Right atrium auricular region (tissue), 2 donors: ENCODE measurements at places on chromosomes 3 and 15. TPM values are rescaled to one million over a fixed set of nuclear protein-coding genes. Genes with fewer than 3 reads are reported as not detected.

DNA sequence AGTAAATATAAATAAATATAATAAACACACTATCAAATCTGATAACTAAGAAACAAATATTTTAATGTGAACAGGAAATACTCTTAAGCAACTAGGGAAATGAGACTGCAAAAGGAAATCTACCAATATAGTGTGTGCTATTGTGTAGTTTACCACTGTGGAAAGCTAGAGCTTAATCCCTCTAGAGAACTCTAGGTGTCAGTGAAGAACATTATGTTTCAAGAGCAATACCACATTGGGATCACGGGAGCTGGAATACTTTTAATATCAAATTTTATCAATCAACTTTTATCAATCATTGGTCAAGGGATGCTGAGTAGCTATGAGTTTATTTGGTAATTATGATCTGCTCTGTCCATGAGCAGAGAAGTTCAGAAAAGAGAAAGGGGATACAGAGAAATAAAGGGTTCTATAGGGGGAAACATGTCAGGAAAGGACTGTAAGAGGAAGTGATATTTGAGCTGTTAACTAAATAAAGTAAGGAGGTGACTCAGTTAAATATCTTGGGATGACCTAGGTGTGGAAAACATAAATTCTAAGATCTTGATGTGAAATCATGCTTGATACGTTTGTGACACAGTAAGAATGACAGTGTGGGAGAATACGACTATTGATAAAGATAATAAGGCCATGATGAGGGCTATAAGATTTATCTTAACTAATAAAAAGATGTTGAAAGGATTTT is 762.2 kb upstream of the ALCAM start:
- no peaks in the 10 kb centered on the region for H3K27me3 ChIP-seq
- no peaks in the 10 kb centered on the region for H3K4me1 ChIP-seq
- H3K36me3 ChIP-seq: no peaks in the 10 kb centered on the region
- no peak overlapping the region for H3K27ac ChIP-seq
- no peak for DNase-seq

- no peak overlapping the region for H3K4me3 ChIP-seq
- peaks cover 4% of the 10 kb centered on the region for H3K36me3 ChIP-seq
- H3K27me3 ChIP-seq: no peaks in the 10 kb centered on the region
- H3K27ac ChIP-seq: no peak overlapping the region
- H3K4me1 ChIP-seq: peaks cover 33% of the 10 kb centered on the region
Observed at GRCh38 chr3:132553826-132554225, 43.2 kb upstream of the ACKR4 start.

- no peak overlapping the region for H3K27ac ChIP-seq
- H3K27me3 ChIP-seq: no peaks in the 10 kb centered on the region
- no peaks in the 10 kb centered on the region for H3K36me3 ChIP-seq
- DNase-seq: no peak
- H3K4me3 ChIP-seq: no peak overlapping the region
Observed at GRCh38 chr3:139095803-139096466, 51.2 kb upstream of the PRR23C start.

DNA sequence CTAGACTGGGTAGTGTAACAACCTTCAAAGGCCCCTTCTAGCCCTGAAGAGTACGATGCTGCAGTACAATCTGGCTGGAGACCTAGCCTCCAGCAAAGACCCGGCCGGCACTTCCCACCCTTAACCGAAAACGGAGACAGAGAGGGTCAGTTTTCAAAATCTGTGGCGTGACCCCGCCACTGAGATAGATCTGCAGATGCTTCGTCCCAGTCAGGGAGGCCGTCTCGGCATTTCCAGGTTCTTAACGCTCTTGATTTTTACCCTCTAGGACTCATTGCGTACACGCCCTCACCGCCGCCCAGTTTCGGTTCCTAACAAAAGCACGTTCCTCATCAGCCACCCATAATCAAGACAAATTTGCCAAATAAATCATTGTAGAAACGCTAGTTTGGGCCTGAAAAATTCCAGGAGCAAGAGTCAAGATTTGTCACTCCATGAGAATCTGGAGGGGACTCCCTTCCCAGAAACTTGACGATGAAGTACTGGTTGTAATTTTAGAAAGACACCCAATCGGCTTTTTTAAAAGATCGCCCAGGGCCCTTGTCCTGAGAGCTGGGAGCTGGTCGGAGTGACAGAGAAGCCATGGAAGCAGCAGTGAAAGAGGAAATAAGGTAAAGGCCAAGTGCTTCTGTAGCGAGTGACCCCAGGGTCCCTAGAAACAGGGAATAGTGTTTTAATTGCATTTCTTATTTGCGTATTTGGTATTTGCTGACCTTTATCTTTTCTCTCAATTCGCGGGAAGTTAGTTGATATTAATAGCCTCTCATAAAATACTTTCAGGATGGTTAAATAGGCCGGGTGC is 868 bp upstream of the TMEM87A start:
- H3K4me1 ChIP-seq: no peaks in the 10 kb centered on the region
- no peaks in the 10 kb centered on the region for H3K27me3 ChIP-seq
- peak; percentile 80 for DNase-seq
- H3K27ac ChIP-seq: peak overlapping the region; percentile 99

DNA sequence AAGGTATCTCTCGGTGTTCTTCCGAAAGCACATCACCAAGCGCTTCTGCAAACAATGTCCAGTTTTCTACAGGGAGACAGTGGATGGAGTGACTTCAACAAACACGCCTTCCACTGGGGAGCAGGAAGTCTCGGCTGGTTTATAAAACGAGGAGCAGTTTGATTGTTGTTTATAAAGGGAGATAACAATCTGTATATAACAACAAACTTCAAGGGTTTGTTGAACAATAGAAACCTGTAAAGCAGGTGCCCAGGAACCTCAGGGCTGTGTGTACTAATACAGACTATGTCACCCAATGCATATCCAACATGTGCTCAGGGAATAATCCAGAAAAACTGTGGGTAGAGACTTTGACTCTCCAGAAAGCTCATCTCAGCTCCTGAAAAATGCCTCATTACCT is 4.6 kb downstream of the CCR2 start:
- H3K36me3 ChIP-seq: no peaks in the 10 kb centered on the region
- no peak for DNase-seq
- no peaks in the 10 kb centered on the region for H3K4me1 ChIP-seq

GRCh38 chr15:55327387-55327786 is 8.4 kb downstream of the PIGB start:
- no peak overlapping the region for H3K4me3 ChIP-seq
- no peaks in the 10 kb centered on the region for H3K27me3 ChIP-seq
- no peak for DNase-seq
- H3K4me1 ChIP-seq: no peaks in the 10 kb centered on the region

GRCh38 chr3:74883690-74884089 is 269.2 kb upstream of the CNTN3 start:
- H3K4me3 ChIP-seq: no peak overlapping the region
- no peaks in the 10 kb centered on the region for H3K36me3 ChIP-seq
- DNase-seq: no peak

- no peaks in the 10 kb centered on the region for H3K36me3 ChIP-seq
- no peak for DNase-seq
- no peaks in the 10 kb centered on the region for H3K4me1 ChIP-seq
- no peaks in the 10 kb centered on the region for H3K27me3 ChIP-seq
Observed at GRCh38 chr3:68060191-68060590, 405.8 kb upstream of the SUCLG2 start.

- no peak overlapping the region for H3K4me3 ChIP-seq
- no peaks in the 10 kb centered on the region for H3K4me1 ChIP-seq
- no peaks in the 10 kb centered on the region for H3K27me3 ChIP-seq
Observed at GRCh38 chr3:126216416-126216815, 36.0 kb upstream of the ALDH1L1 start.

DNA sequence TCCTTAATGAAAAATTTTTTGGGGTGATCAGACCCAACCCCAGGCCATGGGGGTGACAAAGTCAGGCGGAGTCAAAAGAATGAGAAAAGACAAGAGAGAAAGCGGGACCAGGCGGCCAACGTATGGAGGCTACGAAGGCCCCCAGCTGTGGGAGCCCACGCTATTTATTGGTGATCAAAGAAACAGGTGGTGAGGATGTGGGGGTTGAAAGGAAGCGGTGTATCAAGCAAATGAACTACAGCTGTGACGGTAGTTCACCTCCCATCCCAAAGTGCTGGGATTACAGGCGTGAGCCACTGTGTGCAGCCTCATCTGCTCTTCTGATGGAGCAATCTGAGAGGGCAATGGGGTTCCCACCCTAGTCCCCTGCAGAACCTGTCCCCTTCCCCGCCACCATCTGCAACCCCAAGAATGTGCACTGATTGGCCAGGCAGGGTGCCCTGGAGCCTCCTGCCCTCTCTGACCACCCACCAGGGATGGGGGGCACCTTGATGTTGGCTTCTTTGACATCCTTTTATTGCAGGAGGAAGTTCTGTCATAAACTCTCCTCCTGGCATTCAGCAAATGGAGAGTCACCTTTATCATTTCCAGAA is 1.1 kb upstream of the CHRNA3 start:
- no peaks in the 10 kb centered on the region for H3K4me1 ChIP-seq
- no peaks in the 10 kb centered on the region for H3K36me3 ChIP-seq
- H3K27ac ChIP-seq: no peak overlapping the region
- no peak overlapping the region for H3K4me3 ChIP-seq

DNA sequence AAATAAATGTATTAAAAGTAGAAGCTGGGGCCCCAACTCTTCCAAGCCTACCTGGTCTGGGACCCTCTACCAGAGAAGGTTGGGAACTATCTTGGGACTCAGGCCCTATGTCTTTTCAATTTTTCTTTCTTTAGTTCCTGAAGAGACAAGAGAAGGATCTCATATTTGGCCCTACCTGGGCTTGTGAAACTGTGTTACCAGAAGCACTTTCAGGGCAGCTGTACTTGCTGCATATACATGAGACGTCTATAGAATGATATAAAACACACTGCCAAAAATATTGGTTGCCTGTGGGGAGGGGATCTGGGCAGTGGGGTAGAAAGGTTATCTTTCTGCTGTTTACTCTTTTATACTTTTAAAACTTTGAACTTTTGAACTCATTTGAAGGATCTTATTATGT is 604 bp upstream of the EPB42 start:
- no peaks in the 10 kb centered on the region for H3K27me3 ChIP-seq
- DNase-seq: no peak
- H3K4me1 ChIP-seq: no peaks in the 10 kb centered on the region
- no peaks in the 10 kb centered on the region for H3K36me3 ChIP-seq
- H3K4me3 ChIP-seq: no peak overlapping the region

DNA sequence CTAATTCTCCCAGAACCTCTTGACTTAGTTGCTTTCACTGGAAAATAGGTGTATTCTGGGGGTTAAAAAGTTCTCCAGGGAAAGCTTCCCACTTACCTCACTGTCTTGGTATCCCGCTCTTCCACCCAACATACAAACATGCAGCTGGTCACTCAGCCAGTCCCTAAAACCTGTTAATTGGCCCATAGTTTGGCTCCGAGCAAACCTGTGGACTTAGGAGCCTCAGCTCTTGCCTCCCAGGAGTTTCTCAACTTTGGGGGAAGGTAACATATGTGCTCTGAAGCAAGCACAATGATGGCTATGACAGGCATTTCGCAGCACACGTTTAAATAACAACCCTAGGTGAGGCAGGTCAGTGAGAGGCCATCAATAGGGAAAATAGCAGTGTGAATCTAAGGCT is 25.8 kb upstream of the LRRFIP2 start:
- no peak for DNase-seq
- no peaks in the 10 kb centered on the region for H3K27me3 ChIP-seq
- H3K4me3 ChIP-seq: no peak overlapping the region
- H3K27ac ChIP-seq: no peak overlapping the region
- peaks cover 23% of the 10 kb centered on the region for H3K4me1 ChIP-seq
- H3K36me3 ChIP-seq: no peaks in the 10 kb centered on the region

GRCh38 chr15:74835312-74835823 is 7.6 kb downstream of the ULK3 start:
- no peak overlapping the region for H3K4me3 ChIP-seq
- H3K4me1 ChIP-seq: peaks cover 20% of the 10 kb centered on the region
- peak overlapping the region; percentile 1 for H3K27ac ChIP-seq
- DNase-seq: peak; percentile 69
- no peaks in the 10 kb centered on the region for H3K27me3 ChIP-seq
- H3K36me3 ChIP-seq: peaks cover 14% of the 10 kb centered on the region

- no peaks in the 10 kb centered on the region for H3K4me1 ChIP-seq
- no peaks in the 10 kb centered on the region for H3K27me3 ChIP-seq
- no peaks in the 10 kb centered on the region for H3K36me3 ChIP-seq
- H3K27ac ChIP-seq: no peak overlapping the region
- no peak for DNase-seq
- H3K4me3 ChIP-seq: peak overlapping the region; percentile 70
Observed at GRCh38 chr3:121836064-121836463, 1.1 kb downstream of the EAF2 start.

- H3K4me1 ChIP-seq: peaks cover 68% of the 10 kb centered on the region
- H3K27me3 ChIP-seq: no peaks in the 10 kb centered on the region
- DNase-seq: no peak
- H3K4me3 ChIP-seq: no peak overlapping the region
Observed at GRCh38 chr15:75656331-75656730, 8.6 kb downstream of the SNX33 start.

GRCh38 chr15:72591361-72591760 is 63.1 kb upstream of the GOLGA6B start:
- no peak overlapping the region for H3K4me3 ChIP-seq
- no peak for DNase-seq
- H3K27me3 ChIP-seq: no peaks in the 10 kb centered on the region
- H3K27ac ChIP-seq: no peak overlapping the region

DNA sequence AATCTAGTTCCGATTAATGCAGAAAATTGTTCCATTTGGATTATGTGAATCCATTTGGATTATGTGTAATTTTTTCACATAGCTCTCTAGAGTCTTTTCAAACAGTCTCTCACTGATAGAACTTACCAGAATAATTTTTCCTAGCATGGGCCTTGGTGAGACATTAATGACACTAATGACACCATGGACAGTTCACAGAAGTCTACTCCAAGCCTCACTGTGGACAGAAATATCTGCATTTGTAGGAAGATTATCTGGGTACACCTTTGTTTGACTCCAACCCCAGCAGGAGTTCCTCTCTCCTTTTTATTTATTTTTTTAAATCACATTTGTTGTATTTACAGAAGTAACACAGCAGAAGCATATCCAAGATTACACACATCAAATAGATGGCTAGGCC is 27.9 kb downstream of the AADACL2 start:
- H3K27me3 ChIP-seq: no peaks in the 10 kb centered on the region
- H3K27ac ChIP-seq: no peak overlapping the region
- no peak overlapping the region for H3K4me3 ChIP-seq
- no peak for DNase-seq
- H3K4me1 ChIP-seq: no peaks in the 10 kb centered on the region

- no peak overlapping the region for H3K4me3 ChIP-seq
- H3K36me3 ChIP-seq: no peaks in the 10 kb centered on the region
- H3K27ac ChIP-seq: no peak overlapping the region
- no peak for DNase-seq
Observed at GRCh38 chr3:38332201-38332600, 14.4 kb upstream of the XYLB start.

GRCh38 chr3:39067286-39067685 is 15.5 kb downstream of the WDR48 start:
- DNase-seq: no peak
- H3K4me1 ChIP-seq: no peaks in the 10 kb centered on the region
- no peaks in the 10 kb centered on the region for H3K27me3 ChIP-seq
- no peak overlapping the region for H3K4me3 ChIP-seq

The NGLY1 gene
- total RNA-seq: 20.2 TPM

The ZNF197 gene
- total RNA-seq: 11.8 TPM

The CISH gene
- 9.9 TPM for total RNA-seq

The SKOR1 gene
- 0.12 TPM for total RNA-seq

The GPR27 gene
- total RNA-seq: 0.98 TPM

The CHRD gene
- total RNA-seq: 7.0 TPM
